ENCODE measurements at places on chromosomes 3 and 15. TPM values are rescaled to one million over a fixed set of nuclear protein-coding genes. Genes with fewer than 3 reads are reported as not detected.

GRCh38 chr15:70017801-70018200 lies 79.9 kb downstream of the TLE3 start:
- no peaks in the 10 kb centered on the region for H3K36me3 ChIP-seq
- no peak for DNase-seq
- H3K27ac ChIP-seq: no peak overlapping the region
- H3K27me3 ChIP-seq: no peaks in the 10 kb centered on the region
- no peaks in the 10 kb centered on the region for H3K4me1 ChIP-seq

Gene SLC22A14
- not detected for total RNA-seq

Gene SCN5A
- total RNA-seq: 0.94 TPM

DNA sequence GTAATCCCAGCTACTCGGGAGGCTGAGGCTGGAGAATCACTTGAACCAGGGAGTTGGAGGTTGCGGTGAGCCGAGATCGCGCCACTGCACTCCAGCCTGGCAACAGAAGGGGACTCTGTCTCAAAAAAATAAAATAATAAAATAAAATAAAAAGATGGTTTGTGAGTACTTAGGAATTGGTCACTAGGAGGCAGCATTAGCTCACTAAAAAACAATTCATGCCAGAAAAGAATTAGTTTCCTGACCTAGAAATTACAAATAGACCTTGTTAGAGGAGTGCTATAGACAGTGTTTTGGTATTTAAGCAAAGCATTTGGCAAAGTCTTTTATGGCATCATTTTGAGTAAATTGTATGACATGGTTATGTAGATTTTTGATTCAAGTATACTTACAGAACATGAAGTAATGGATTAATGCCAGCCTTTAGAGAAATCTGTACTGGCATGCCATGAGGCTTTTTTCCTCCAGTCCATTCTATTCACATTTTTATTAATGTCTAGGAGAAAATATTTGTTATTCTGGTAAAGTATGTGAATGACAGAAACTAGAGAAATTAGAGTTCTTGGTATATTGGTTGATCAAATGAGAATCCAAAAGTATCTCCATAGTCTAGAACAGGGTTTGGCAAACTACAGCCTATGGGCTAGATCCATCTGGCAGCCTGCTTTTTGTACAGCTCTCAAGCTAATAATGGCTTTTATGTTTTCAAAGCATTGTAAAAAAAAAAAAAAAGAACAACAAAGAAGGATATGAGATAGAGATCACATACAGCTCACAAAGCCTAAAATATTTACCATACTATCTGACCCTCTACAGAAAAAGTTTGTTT lies 81.6 kb downstream of the LRRC49 start:
- H3K4me1 ChIP-seq: no peaks in the 10 kb centered on the region
- no peaks in the 10 kb centered on the region for H3K27me3 ChIP-seq
- H3K4me3 ChIP-seq: no peak overlapping the region
- no peak overlapping the region for H3K27ac ChIP-seq
- H3K36me3 ChIP-seq: no peaks in the 10 kb centered on the region
